Smooth muscle cell of trachea (primary cell): ENCODE measurements at places on chromosomes 2 and 18. TPM values are rescaled to one million over a fixed set of nuclear protein-coding genes. Genes with fewer than 3 reads are reported as not detected.

IHH gene
- under 0.01 TPM in 1 of 2 replicates, not detected in the other for total RNA-seq

SLC5A7 gene
- not detected in 2 replicates for total RNA-seq

RAPH1 gene
- 19.0 and 19.2 TPM in 2 replicates for total RNA-seq

ARPC2 gene
- 224 and 365 TPM in 2 replicates for total RNA-seq

IL36RN gene
- not detected in 2 replicates for total RNA-seq

KYNU gene
- total RNA-seq = 1.2 and 5.3 TPM in 2 replicates

KCNG2 gene
- total RNA-seq = 0.73 and 3.3 TPM in 2 replicates

NCKAP5 gene
- total RNA-seq = 1.8 and 3.5 TPM in 2 replicates

DSG4 gene
- total RNA-seq = not detected in 2 replicates

GALNT3 gene
- 0.33 and 0.58 TPM in 2 replicates for total RNA-seq

GREB1L gene
- 0.15 TPM in 1 of 2 replicates, not detected in the other for total RNA-seq

TLX2 gene
- total RNA-seq = 0.58 and 0.83 TPM in 2 replicates

SERPINB7 gene
- total RNA-seq = 0.87 and 1.7 TPM in 2 replicates

CCL20 gene
- total RNA-seq = 2.2 TPM in 1 of 2 replicates, not detected in the other

STRADB gene
- 45.1 and 55.1 TPM in 2 replicates for total RNA-seq

FHOD3 gene
- 18.8 and 22.3 TPM in 2 replicates for total RNA-seq

UGT1A4 gene
- not detected in 2 replicates for total RNA-seq

USP40 gene
- 31.3 and 38.5 TPM in 2 replicates for total RNA-seq

LYG2 gene
- total RNA-seq = not detected in 2 replicates
